Activated CD8-positive, alpha-beta memory T cell treated with anti-CD3 and anti-CD28 coated beads, Interleukin-2, amount 50 U/mL, for 48 hours (primary cell): ENCODE measurements at places on chromosomes 7 and 10.

GRCh38 chr7:142796501-142797390, 26.0 kb downstream of the PRSS2 start:
- no peak for DNase-seq

DNA sequence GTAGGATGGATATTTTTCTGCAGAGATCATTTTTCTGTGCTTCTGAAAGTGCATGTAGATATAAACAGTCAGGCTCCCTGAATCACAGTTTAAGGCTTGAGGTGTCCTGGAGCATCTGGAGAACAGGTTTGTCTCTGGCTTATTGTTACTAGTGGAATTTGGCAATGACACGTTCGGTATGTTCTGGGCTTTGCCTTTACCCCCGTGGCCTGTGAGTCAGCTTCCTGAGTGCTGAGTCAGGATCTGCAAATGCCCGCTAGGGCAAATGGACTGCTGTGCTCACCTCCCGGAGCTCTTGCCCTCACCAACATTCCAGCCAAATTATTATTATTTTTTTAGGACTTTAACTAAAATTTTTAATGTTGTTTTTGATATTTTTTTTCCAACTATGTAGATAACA, 192.5 kb upstream of the PRSS1 start:
- no peak for DNase-seq

DNA sequence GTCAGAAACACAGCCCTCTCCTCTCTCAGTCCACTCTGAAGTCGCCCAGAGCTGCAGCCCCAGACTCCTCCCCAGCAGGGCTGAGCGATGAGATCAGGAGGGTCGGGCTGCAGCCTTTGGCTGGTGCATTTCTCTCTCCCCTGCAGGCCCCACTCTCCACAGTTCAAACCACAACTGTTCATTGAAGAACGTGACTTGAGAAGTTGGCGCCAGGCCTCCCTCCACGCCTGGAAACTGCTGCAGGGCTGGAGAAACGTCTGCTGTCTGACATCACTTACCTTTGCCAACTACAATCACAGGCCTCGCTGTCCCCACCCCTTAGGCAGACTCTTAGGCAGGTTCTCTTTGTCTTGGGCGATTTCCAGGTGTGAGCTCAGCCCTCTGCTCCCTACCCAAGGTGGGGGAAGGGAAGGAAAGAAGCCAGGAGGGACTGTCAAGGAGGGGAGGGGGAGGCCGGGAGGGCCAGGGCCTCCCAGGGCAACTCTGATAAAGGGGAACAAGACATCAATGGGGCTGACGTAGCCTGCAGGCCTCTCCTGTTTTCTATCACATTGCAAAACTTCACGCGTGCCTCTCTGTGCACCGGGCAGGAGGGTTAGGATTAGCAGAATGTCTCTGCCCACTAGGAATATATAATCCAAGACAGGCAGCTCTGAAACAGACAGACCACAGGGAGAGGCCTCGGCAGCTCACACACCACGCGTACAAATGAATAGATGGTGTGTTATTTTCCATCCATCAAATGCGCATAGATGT, 32.7 kb downstream of the CALML5 start:
- no peak for DNase-seq

GRCh38 chr10:102302611-102303010, 57.3 kb downstream of the GBF1 start:
- DNase-seq, result no peak
